ENCODE measurements at places on chromosomes 16 and 17.

- no peak for DNase-seq
Observed at GRCh38 chr17:51912939-51913338, 245.6 kb downstream of the CA10 start.

- DNase-seq: no peak
Observed at GRCh38 chr17:18185391-18185790, 1.8 kb downstream of the ALKBH5 start.

GRCh38 chr16:71297341-71297634, 8.1 kb upstream of the CMTR2 start:
- no peak for DNase-seq

DNA sequence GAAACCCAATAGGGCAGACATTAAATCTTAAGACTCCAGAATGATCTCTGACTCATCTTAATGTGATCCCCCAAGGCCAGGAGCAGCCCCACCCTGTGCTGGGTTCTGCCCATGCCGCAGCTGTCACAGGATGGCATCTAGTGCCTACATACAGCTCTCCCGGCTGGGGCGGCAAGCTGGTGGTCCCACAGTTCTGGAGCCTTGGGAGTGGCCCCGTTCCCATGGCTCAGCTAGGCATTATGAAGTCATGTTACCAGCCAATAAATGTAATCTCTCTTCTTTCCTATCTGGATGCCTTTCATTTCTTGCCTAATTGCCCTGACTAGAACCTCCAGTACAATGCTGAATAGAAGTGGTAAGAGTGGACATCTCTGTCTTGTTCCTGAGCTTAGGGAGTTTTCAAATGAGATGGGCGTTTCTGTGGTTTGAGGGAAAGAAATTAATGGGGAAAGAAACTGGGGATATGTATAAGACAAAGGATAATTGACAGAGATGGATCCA, 95.7 kb upstream of the DNAH17 start:
- DNase-seq: no peak

- no peak for DNase-seq
Observed at GRCh38 chr16:22250522-22250921, 44.4 kb downstream of the EEF2K start.

DNA sequence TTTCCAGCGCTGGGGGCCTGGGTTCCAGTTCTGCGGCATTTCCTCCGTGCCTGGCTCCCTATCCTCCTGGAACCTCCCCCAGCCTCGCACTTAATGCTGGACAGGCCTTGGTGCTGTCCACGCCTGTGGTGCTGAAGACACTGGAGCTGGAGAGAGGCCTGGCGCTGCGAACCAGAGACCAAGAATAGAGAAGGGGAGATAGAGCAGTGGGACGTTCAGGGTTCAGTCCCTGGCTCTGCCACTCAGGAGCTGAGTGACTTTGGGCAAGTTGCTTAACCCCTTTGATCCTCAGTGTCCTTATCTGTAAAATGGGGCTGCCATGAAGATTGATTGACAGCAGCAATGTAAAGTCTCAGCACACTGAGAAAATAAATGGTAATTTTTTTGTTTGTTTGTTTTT, 11.9 kb downstream of the SBK1 start:
- DNase-seq: peak; percentile 17

Data from activated CD4-positive, alpha-beta T cell treated with anti-CD3 and anti-CD28 coated beads, Interleukin-2, amount 50 U/mL, for 48 hours (primary cell).